ENCODE measurements at places on chromosomes 1 and 21.

GRCh38 chr1:204769997-204770396 lies 84.5 kb upstream of the LRRN2 start:
- DNase-seq: no peak

GRCh38 chr1:248811514-248812490 lies 13.9 kb downstream of the SH3BP5L start:
- no peak for DNase-seq

DNA sequence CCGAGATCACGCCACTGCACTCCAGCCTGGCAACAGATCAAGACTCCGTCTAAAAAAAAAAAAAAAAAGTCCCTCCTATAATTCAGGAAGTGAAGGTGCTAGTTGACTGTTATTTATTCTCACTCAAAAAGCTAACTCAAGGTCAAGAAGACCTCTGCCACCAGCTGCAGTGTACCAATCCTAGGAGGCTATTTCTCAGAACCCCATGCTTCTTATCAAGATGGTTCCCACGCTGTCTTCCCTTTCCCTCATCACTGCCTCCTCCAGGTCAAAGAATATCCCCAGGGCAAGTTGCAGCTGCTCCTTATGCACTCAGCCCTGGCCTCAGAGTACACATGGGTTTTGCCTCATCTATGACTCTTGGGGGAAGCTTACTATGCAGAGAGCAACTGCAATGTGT lies 53.6 kb downstream of the RERE start:
- no peak for DNase-seq

DNA sequence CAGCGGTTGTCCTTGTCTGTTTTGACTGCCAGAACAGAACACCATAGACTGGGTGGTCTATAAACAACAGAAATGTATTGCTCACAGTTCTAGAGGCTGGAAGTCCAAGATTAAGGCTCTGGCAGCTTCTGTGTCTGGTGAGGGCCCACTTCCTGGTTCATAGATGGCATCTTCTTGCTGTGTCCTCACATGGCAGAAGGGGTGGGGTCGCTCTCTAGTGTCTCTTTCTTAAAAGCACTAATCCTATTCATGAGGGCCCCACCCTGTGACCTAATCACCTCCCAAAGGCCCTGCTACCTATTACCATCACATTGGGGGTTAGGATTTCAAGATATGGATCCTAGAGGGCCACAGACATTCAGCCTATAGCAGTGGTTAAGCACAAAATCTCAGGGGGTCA lies 304.4 kb downstream of the NFIA start:
- DNase-seq: no peak

DNA sequence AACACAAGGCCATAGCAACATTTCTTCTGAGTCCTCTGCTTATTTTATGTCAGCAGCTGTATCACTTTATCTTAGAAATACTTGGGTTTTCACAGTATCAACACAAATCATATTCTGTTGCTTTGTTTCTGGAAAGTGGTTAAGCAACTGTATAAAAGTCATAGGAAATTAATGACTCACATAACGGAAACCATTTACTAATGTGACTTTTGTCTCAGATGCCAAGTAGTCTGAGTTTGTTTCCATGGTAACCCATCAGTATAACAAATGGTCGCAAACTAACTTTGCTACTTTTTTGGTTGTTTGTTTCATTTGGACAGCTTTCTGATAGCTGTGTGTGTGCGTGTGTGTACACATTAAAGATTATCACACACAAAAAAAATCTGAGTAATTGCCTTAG lies 31.1 kb downstream of the EEIG2 start:
- peak; percentile 92 for DNase-seq

GRCh38 chr1:235050911-235051360 lies 77.7 kb downstream of the TOMM20 start:
- DNase-seq: no peak

DNA sequence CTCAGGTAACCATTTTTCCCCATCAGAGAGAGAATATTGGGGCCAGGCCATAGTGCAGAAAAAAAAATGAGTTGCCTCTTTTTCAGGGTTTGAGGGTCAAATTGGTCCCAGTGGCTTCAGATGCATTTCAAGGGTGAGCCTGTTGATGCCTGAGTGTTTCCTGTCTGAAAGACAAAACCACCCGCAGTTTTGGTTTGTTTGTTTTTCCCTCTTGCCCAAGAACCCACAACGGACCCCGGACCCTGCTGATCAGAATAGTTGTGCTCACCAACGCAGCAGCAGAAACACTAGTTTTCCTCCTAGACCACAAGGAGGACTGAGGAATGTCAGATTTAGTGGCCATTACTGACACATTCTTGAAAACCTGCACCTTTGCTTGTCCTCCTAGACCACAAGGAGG lies 1433.1 kb downstream of the PLA2G4A start:
- DNase-seq: no peak

- DNase-seq: peak; percentile 90
Measured at GRCh38 chr1:11927866-11928592, 1.8 kb upstream of the KIAA2013 start.

DNA sequence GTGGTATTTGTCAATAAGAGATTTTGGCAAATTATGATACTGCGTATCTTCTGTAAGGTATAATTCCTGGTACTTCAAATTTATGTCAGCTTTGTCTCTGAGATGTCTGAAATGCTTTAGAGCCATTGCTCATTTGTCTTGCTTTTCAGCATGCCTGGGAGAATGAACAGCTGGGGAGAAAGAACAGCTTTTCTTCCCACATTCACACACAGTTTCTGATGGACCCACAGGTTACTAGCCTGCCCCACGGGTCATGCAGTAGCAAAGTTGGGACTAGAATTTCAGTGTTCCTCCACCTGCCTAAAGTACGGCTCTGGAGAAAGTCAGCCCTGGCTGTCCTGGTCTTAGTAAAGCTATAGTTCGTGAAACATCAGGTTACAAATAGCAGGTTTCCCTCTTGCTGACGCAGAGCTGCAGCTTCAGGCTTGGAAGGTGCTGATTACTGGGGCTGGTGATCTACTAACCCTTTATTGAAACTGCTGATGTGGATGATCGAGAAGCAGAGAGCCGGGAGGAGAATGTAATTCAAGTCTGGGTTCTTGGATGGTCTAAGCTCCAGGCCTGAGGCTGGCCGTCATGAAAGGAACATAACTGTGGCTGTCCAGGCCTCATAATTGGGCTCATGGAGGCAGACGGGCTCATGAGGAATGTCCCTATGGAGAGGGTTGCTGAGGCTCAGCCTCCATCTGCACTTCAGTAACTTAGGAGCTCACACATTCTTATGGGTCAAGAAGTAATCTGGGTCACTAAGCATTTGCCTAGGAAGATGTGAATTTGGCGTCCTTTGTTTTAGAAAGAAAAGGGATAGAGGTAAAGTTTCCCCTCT lies 12.4 kb downstream of the GALNT2 start:
- DNase-seq: no peak

- DNase-seq: no peak
Measured at GRCh38 chr1:117919376-117919775, 10.0 kb downstream of the GDAP2 start.

DNA sequence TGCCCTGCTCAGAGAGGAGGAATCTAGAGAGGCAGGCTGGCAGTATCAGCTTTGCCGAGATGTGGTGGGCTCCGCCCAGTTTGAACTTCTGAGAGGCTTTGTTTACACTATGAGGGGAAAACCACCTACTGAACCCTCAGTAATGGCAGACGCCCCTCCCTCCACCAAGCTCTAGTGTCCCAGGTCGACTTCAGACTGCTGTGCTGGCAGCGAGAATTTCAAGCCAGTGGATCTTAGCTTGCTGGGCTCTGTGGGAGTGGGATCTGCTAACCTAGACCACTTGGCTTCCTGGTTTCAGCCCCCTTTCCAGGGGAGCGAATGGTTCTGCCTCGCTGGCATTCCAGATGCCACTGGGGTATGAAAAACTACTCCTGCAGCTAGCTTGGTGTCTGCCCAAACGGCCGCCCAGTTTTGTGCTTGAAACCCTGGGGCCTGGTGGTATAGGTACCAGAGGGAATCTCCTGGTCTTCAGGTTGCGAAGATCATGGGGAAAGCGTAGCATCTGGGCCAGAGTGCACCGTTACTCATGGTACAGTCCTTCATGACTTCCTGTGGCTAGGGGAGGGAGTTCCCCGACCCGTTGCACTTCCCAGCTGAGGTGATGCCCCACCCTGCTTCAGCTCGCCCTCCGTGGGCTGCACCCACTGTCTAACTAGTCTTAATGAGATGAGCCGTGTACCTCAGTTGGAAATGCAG lies 43.6 kb downstream of the C21orf91 start:
- no peak for DNase-seq

DNA sequence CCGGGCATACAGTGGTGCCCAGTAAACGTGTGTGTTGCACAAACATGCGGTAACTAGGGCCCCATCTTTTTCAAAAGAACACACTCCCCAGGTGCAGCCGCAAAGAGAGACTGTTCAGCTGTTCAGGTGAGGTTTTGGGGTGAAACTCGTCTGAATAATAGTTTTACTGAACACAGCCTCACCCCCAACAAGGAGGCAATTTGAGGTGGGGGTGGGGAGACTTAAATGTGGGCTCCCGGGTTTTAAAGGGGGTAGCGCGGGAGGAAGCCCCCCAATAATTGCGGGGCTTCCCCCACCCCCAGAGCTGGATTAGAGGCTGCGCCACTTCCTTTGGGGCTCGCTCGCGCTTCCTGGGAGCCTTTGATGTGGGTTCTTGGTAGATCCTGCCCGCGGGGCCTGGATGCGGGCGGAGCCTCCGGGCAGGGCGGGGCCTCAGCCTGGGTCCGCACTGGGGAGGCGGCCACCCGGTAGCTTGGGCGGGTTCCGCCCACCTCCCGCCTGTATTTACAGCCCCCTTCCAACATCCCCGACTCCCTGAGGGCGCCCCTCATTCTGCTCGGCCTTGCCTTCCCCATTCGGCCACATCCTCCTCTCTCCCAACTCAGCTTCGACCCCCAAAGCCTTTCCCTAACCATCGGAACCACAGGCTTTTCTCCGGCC lies 6.4 kb upstream of the EPHA2 start:
- no peak for DNase-seq

DNA sequence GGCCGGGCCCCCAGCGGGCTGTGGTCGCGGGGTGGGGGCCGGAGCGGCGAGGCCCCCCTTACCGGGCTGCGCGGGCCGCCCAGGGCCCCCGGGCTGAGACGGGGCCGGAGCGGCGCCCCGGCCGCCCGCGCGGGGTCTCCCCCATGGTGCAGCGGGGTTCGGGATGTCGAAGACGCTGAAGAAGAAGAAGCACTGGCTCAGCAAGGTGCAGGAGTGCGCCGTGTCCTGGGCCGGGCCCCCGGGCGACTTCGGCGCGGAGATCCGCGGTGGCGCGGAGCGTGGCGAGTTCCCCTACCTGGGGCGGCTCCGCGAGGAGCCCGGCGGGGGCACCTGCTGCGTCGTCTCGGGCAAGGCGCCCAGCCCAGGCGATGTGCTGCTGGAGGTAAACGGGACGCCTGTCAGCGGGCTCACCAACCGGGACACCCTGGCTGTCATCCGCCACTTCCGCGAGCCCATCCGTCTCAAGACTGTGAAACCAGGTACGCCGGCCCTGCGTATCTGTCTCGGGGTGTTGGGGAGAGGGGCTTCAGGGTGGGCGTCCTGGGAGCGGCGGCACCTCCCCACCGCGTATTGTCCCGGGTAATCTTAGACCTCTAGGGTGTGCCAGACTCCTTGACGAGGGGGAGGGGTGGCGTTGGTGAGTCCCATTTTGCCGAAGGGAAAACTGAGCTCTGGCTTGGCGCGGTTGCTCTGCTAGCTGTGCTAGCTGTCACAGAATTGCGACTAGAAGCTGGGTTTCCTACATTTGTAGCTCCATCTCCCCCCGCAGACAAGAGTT lies 745 bp downstream of the MAGI3 start:
- DNase-seq: no peak

GRCh38 chr1:8937701-8938100 lies 8.0 kb upstream of the CA6 start:
- no peak for DNase-seq
